ENCODE measurements at places on chromosomes 4 and X. TPM values are rescaled to one million over a fixed set of nuclear protein-coding genes. Genes with fewer than 3 reads are reported as not detected.
A peak's percentile ranks its signal among the peaks of the same experiment; 100 is the strongest.

DNA sequence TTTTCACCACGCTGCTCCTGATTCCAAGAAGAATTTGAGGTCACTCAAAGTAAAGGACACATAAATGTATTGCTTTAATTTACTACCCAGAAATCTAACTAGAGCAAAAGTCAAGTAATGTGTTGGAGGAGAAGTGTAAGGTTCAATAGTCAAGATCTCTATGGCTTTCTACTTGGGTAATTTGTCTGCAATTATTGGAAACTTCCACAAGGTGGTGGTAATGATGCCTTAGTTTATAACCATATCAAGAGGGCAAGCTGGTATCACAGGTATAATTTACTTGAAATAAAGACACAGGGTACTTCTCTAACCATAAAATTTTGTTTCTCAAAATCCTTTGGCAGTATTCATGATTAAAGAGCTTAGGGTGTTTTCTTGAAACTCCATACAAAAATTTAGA, 10.2 kb upstream of the GRIA3 start:
- H3K36me3 ChIP-seq = no peaks in the 10 kb centered on the region
- H3K4me3 ChIP-seq = no peak overlapping the region
- no peaks in the 10 kb centered on the region for H3K4me1 ChIP-seq
- H3K27me3 ChIP-seq = no peaks in the 10 kb centered on the region

CDS1 gene
- 8.8 TPM for total RNA-seq

ADH1B gene
- 891 TPM for total RNA-seq

DNA sequence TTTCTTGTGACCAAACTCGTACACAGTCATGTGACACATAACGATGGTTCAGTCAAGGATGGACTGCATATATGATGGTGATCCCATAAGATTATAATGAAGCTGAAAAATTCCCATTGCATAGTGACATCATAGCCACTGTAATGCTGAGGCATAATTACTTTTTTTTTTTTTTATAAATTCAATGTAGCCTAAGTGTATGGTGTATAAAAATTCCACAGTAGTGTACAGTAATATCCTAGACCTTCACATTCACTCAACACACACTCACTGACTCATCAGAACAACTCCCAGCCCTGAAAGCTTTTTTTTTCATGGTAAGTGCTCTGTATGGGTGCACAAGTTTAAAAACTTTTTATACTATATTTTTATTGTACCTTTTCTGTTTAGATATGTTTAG, 105.0 kb downstream of the AREG start:
- no peak for DNase-seq
- no peaks in the 10 kb centered on the region for H3K4me1 ChIP-seq
- H3K36me3 ChIP-seq = no peaks in the 10 kb centered on the region
- H3K27ac ChIP-seq = no peak overlapping the region
- no peak overlapping the region for H3K4me3 ChIP-seq
- no peaks in the 10 kb centered on the region for H3K27me3 ChIP-seq

- peaks cover 23% of the 10 kb centered on the region for H3K4me1 ChIP-seq
- H3K27me3 ChIP-seq = no peaks in the 10 kb centered on the region
- DNase-seq = no peak
- peak overlapping the region; percentile 80 for H3K4me3 ChIP-seq
- H3K27ac ChIP-seq = peak overlapping the region; percentile 86
Measured at GRCh38 chr4:53378171-53378482, 686 bp downstream of the FIP1L1 start.
